Diencephalon (tissue), 1 donor: ENCODE measurements at places on chromosomes 11 and 22. TPM values are rescaled to one million over a fixed set of nuclear protein-coding genes. Genes with fewer than 3 reads are reported as not detected.

C11orf16 gene
- 0.46 TPM for total RNA-seq

SLC37A2 gene
- total RNA-seq: 2.1 TPM

UBQLN3 gene
- 0.46 TPM for total RNA-seq

TTC9C gene
- 31.8 TPM for total RNA-seq

SHANK3 gene
- total RNA-seq: 13.6 TPM

GLYATL1 gene
- 3.5 TPM for total RNA-seq

ISX gene
- total RNA-seq: not detected

RASSF10 gene
- total RNA-seq: 10.8 TPM

ADM gene
- total RNA-seq: 6.9 TPM

CHST1 gene
- total RNA-seq: 37.8 TPM

MUC6 gene
- not detected for total RNA-seq

KCNJ1 gene
- total RNA-seq: 0.23 TPM

PNPLA3 gene
- 8.1 TPM for total RNA-seq

CNTF gene
- 1.6 TPM for total RNA-seq

ART1 gene
- not detected for total RNA-seq

RFPL2 gene
- 2.5 TPM for total RNA-seq

C1QTNF5 gene
- 6.0 TPM for total RNA-seq

LRRC74B gene
- total RNA-seq: 0.46 TPM

CARD18 gene
- not detected for total RNA-seq

PARVG gene
- total RNA-seq: 1.4 TPM

CLP1 gene
- total RNA-seq: 14.3 TPM

OTOG gene
- total RNA-seq: 0.23 TPM

OR56A1 gene
- 0.23 TPM for total RNA-seq

OR8A1 gene
- 0.23 TPM for total RNA-seq

CLMP gene
- 42.0 TPM for total RNA-seq

OR10D3 gene
- total RNA-seq: not detected

HBB gene
- total RNA-seq: 550 TPM

DNAJB7 gene
- not detected for total RNA-seq

GGT5 gene
- 1.6 TPM for total RNA-seq

MS4A3 gene
- 1.6 TPM for total RNA-seq

OR2D2 gene
- total RNA-seq: 1.4 TPM

EHBP1L1 gene
- 11.8 TPM for total RNA-seq

OR5B12 gene
- total RNA-seq: not detected

TESMIN gene
- total RNA-seq: 1.8 TPM

HBG2 gene
- 2,344 TPM for total RNA-seq

OR51B2 gene
- 0.46 TPM for total RNA-seq

APOA5 gene
- total RNA-seq: not detected

DAGLA gene
- 11.3 TPM for total RNA-seq

ABCC8 gene
- total RNA-seq: 15.7 TPM

LRRC4C gene
- 90.2 TPM for total RNA-seq

PPP6R3 gene
- 137 TPM for total RNA-seq

CADM1 gene
- 366 TPM for total RNA-seq

BLID gene
- total RNA-seq: 1.8 TPM

RIBC2 gene
- 2.5 TPM for total RNA-seq

CCDC87 gene
- total RNA-seq: 1.2 TPM

KRTAP5-7 gene
- not detected for total RNA-seq

TLCD5 gene
- total RNA-seq: 12.9 TPM

PKDREJ gene
- total RNA-seq: under 0.01 TPM

OAF gene
- 1.8 TPM for total RNA-seq

FOLR2 gene
- total RNA-seq: 10.8 TPM
